ENCODE measurements at places on chromosomes 2 and 18.

GRCh38 chr18:51235009-51235789 lies 37.7 kb upstream of the MEX3C start:
- peak; percentile 17 for DNase-seq

- DNase-seq: no peak
Measured at GRCh38 chr2:229734410-229734809, 20.1 kb upstream of the DNER start.

- no peak for DNase-seq
Measured at GRCh38 chr2:96413323-96413722, 77.8 kb downstream of the NCAPH start.

- no peak for DNase-seq
Measured at GRCh38 chr18:22032392-22032961, 136.9 kb upstream of the GATA6 start.

- no peak for DNase-seq
Measured at GRCh38 chr2:174263997-174264396, 15.7 kb upstream of the OLA1 start.

GRCh38 chr2:147512206-147512605 lies 332.6 kb upstream of the ACVR2A start:
- no peak for DNase-seq

- DNase-seq: no peak
Measured at GRCh38 chr18:9055185-9055584, 47.3 kb upstream of the NDUFV2 start.

- DNase-seq: no peak
Measured at GRCh38 chr2:40027968-40028367, 248.9 kb upstream of the THUMPD2 start.

DNA sequence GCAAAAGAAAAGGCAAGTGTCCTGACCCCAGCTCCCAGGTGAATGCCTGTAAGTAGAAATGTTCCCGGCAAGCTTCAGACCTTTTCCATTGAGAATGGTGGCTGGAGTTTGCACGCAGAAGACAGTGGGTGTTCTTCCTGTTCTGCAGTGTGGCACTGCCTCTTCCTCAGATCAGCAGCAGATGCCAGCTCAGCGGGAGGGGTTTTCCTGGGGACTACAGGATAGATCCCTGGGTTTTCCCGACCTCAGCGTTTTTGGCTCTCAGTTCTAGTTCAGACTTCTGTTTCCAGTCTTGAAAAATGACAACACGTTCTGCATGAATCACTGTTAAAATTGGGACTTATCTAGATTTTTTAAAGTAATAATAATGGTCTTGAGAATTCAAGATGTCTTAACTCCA lies 39.2 kb downstream of the GRHL1 start:
- no peak for DNase-seq

- DNase-seq: no peak
Measured at GRCh38 chr18:23849141-23849540, 159.9 kb downstream of the LAMA3 start.

DNA sequence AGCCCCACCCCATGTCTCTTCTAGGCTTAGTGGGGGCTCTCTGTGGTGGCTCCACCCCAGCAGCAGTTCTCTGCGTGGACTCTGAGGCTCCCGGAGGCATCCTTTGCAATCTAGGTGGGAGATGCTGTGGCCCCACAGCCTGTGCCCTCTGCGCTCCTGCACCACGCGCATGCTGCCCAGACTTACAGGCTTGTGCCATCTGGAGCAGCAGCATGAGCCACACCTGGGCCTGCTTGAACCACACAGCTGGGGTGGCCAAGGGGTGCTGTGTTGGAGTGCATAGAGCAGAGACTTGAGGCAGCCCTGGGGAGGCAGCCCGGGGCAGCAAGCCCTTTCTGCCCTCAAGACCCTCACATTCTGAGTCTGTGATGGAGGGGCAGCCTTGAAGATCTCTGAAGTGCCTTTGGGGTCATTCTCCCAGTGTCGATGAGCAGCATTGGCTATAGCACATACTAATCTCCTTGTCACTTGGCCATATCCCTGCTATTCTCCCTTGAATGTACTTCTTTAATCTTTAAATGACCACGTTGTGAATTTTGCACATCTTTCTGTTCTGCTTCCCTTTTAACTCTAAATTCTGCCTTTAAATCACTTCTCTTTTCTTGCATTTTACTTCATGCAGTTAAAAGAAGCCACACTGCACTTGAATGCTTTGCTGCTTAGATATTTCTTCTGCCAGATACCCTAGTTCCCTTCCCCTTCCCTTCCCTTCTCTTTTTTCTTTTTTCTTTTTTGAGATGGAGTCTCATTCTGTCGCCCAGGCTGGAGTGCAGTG lies 62.4 kb downstream of the NCAPH start:
- DNase-seq: no peak

GRCh38 chr18:32255570-32255969 lies 65.7 kb downstream of the MEP1B start:
- no peak for DNase-seq

DNA sequence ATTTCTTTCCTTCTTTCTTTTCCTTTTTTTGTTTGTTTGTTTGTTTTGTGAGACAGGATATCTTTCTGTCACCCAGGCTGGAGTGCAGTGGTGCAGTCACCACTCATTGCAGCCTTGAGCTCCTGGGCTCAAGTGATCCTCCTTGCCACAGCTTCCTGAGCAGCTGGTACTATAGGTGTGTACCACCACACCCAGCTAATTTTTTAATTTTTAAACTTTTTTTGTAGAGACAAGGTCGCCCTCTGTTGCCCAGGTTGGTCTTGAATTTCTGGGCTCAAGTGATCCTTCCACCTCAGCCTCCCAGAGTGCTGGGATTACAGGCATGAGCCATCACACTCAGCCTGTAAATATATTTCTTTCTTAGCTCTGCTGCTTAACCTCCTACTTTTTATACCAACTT lies 83.4 kb upstream of the CYP20A1 start:
- DNase-seq: no peak

- no peak for DNase-seq
Measured at GRCh38 chr2:218020966-218021535, 18.3 kb upstream of the TNS1 start.

GRCh38 chr2:51998890-51999289 lies 967.0 kb upstream of the NRXN1 start:
- no peak for DNase-seq
